ENCODE measurements at places on chromosomes 16 and 17.
A peak's percentile ranks its signal among the peaks of the same experiment; 100 is the strongest.

DNA sequence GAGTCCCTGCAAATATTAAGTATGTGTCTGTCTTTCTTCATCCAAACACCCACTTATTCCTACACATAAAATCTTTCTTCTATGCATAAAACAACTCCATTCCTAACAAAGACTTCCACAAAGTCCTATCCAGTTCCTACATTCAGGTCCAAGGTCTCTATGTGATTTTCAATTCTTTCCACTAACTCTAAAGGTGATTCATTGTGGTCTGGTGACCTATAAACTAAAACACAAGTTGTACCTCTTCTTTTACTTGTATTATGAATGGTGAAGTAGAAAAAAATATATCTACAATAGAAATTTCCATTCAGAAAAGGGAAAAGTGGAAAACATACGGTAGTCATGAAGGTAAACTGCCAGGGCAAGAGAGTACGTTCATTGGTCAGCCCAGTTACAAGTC, 56.6 kb downstream of the USP32 start:
- DNase-seq: no peak

DNA sequence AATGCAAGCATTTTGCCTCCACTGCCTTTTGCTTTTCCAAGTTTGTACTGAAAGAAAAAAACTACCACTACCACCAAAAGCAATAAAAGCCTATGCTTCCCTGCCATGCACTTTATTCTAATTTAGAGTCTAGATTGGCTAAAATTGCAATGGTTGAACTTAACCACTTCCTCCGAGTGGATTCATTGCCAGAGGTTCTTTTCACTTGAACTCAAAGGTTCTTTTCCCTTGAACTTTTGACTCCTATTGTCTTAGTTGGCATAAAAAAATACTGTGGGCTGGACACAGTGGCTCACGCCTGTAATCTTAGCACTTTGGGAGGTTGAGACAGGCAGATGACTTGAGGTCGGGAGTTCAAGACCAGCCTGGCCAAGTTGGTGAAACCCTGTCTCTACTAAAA, 319.8 kb upstream of the GOT2 start:
- no peak for DNase-seq

- no peak for DNase-seq
These were observed 33.9 kb downstream of the PLD6 start for GRCh38 chr17:17172001-17172939.

- no peak for DNase-seq
These were observed 3.1 kb downstream of the RAB37 start for GRCh38 chr17:74740173-74740572.

DNA sequence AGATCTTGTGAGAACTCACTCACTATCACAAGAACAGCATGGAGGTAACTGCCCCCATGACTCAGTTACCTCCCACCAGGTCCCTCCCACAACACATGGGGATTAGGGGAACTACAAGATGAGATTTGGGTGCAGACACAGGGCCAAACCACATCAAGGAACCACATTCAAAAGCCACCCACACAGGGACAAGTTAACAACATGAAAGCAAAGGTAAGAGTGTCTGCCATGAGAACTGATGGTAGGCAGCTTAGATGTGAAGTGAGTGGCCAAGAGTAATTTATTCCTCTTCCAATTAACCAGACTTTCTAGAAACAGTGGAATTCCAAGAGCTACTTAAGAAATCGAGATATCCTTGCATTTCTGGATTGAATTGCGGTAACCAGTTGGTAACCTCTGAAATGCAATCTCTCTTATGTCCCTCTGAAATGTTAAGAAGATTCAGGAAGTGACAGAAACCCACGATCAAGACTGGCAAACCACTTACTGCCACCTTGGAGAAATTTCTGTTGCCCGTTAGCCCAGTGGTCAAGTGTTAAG, 167.4 kb upstream of the CACNG5 start:
- DNase-seq: no peak

- no peak for DNase-seq
These were observed 5.7 kb upstream of the MINK1 start for GRCh38 chr17:4827399-4827798.

DNA sequence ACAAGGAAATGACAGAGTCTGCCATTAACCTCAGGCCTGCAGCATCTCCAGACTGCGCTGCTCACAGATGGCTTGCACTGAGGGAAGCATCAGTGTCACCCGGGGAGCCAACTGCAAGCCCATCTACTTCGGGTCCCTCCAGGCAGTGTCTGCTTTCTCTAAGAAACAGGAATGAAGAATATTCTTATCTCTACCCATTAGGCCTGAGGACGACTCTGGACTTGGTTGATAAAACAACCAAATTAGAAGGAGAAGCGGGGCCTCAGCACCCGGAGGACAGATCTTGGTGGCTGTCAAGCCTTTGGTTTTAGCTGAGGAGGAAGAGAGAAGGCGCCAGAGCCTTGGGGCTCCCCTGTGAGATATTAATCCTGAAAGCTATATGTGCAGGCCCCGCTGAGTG, 19.5 kb upstream of the MGAT5B start:
- no peak for DNase-seq

GRCh38 chr16:82655720-82656490, 29.1 kb downstream of the CDH13 start:
- no peak for DNase-seq

GRCh38 chr17:58384897-58385296, 32.4 kb downstream of the RNF43 start:
- DNase-seq: no peak

DNA sequence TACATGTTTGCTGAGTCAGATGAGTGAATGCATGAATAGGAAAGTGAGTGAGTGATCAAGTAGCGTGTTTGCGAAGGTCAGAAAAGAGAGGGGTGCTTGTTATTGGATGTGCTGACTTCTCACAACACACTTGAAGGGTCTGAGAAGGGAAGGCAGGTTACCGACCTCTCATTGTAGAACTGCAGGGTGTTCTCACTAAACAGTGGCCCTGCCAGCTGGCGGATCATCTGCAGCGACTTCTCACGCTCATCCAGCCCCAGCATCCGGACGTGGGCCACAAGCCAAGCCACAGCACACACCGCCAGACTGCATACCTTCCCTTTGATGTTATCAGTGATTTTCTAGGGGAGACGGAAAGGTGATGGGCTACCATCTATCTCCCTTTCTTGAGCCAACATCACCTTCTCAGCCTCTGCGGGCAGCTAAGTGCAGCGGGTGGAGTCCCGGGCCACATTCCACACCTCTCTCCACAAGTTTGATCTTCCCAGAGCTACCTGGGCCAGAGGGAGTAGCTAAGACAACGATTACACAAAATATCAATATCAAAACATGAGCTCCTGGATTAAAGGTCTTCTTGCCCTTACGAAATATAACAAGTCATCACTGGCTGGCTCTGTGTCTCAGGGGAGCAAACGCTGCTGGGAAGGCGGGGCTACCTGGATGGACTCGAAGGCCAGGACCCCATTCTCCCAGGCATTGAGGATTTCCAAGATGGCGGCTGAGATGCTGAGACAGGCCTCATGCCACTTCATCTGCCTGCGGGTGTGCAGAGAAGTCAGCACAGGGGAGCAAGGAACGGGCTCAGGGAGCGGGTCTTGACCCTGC, 11.0 kb downstream of the CSF3 start:
- no peak for DNase-seq

DNA sequence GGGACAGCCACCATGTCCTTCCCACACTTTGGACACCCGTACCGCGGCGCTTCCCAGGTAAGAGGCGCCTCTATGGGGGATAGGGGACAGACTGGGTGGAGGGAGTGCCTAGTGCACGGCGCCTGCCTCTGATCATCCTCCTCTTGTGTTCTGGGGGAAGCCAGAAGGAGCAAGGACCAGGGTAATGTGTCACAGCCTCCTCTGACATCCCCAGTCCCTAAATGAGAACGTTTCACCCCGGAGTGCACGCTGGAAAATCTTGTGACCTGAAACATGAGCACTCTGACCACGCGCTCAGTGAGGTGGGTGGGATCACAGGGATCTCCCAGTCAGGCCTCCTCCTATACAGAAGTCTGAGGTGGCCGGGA, 1.1 kb downstream of the IRX6 start:
- DNase-seq: no peak

- no peak for DNase-seq
These were observed 1.2 kb upstream of the TCAP start for GRCh38 chr17:39663688-39664580.

- DNase-seq: no peak
These were observed 119.5 kb downstream of the C16orf78 start for GRCh38 chr16:49492896-49493626.

DNA sequence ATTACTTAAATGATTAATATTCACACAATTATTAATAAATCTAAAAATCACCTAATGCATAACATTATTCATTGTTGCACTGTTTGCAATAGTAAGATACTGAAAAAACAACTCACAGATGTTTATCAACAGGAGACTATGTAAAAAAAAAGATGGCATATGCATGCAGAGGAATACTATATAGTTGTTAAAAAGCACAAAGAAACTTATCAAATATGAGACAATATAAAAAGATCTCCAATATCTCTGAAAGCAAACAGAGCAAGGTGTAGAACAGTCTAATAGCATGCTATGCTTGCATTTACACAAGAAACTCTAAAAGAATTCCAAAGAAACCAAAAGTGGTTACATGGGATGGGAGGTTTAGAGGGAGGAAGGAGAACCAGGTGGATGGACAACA, 3.7 kb downstream of the RNF157 start:
- DNase-seq: no peak

DNA sequence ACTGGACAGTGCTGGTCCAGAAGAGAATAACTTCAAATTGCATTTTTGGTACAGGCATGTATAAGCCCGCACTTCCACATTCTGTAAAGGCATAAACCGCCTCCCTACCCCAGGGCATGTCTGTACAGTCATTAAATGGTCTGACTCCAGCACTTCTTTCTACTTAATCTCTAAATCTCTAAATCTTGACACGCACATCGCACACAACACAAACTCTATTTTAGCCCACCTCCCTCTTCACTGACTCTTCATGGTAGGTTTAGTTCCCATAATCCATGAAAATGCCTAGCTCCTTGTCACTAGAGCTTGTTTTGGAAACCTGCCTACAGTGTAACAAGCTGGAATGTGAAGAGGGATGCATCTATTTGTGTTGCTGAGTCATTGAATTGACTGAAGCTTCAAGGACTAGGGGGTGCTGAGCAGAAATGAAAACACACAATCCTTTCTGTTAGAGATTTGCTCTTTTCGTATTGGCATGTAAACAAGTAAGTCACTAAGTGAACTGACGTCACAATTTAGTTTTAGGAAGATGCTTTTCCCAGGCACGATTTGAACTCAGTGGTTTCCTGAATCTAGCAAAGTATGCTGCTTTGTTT, 1.6 kb upstream of the DUSP14 start:
- peak; percentile 97 for DNase-seq

DNA sequence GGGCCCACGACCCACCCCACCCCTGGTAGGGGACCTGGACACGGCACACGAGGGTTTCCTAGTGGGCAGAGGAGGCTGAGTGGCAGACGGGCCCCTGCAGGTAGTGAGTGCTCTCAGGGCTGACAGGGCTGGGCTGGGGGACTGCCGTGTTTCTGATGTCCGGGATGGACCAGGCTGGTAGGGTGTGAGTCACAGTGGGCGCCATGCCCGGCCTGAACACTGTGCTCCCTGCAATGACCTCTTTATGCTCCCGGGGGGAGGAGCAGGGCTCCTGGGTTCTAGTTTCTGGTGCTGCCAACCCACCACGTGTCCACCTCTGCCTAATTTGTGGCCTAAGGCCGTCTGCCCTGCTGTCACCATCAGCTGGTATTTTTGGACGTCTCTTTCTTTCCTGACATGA, 26.3 kb downstream of the ARHGAP23 start:
- DNase-seq: peak; percentile 71

DNA sequence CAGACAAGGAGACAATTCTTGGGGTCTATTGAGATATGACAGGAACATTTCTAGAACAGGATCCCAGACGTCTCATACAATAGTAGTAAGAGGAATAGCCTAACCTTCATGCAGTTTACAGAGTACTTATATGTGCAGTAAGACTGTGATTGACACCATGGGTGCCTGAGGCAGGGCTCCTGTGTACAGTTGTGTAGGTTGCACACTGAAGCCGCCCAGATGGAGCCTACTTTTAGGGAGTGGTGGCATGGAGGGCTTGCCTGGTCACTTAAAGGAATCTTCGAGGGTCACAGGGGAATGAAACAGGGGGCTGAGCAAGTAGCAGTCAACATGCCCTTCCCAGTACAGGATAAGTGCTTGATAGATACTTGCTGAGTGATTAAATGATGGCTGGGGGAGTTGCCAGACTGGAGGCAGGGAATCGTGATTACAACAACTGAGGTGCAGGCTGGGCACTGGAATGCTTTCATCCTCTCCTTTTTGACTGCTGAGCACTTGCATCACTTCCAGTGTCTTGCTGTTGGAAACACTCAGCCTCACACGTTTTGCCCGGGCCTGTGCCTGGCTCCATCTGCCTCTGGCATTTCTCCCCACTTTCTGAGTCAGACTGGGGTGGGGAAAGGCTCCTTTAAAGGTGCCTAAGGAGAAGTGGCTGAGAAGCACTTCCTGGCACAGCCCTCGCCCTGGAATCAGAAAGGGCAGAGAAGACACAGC, 71.0 kb downstream of the COPRS start:
- DNase-seq: peak; percentile 92

GRCh38 chr17:17783825-17784656, 52.7 kb downstream of the SREBF1 start:
- peak; percentile 58 for DNase-seq

DNA sequence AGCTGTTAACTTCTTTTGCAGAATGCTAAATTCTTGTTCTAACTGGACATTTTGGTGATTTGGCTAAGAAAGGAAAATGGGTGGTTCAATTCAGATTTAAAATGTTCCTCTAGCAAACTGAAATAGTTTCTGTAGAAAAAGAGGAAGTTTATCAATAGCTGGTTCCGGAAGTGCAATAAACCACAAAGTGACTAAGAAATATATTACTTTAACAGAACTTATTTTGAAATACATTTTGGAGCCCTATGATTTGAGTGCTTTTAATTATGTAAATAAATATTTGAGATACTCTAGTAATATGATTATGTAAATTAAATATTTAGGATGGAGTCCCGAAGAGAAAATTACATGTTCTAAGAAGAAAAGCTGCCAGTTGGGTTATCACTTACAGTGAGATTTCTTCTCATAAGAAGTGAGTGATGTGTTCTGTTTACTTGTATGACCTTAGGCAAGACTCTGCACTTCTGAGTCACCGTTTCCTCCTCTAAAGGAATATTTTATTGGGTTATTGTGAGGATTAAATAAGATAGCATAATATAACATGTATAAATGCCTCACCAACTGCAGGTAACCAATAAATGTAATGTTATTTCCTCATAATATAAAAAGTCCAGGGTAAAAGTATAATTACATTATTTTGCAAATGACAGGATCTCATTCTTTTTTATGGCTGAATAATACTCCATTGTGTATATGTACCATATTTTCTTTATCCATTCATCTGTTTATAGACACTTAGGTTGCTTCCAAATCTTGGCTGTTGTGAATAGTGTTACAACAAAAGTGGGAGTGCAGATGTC, at the start of gene EVI2B:
Gene EVI2B, minus strand, starts transcription at position 73 of the 800 bp plus-strand sequence. CDS start 8,445 bp downstream, outside the sequence.
- DNase-seq: no peak
